ENCODE measurements at places on chromosomes 1 and 21. TPM values are rescaled to one million over a fixed set of nuclear protein-coding genes. Genes with fewer than 3 reads are reported as not detected.

DNA sequence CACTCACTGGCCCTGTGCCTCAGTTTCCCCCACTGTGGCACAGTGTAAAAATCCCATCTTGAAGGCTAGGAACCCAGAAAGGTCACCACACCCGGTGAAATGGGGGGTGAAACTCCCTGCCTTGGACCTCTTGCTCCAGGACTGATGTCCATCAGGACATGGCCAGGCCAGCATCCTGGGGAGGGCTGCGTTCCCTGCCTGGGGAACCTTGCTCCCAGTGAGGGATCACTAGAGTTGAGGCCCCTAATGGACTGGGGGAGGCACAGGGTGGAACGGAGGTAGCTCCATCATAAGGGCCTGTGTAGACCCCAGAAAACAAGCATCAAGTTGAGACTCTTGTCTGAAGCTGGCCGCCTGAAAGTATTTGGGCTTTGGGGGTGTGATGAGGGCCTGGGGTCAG, 10.4 kb upstream of the ZNF670 start:
- DNase-seq: no peak

- DNase-seq: no peak
Measured at GRCh38 chr1:175814885-175815284, 71.5 kb upstream of the TNR start.

DNA sequence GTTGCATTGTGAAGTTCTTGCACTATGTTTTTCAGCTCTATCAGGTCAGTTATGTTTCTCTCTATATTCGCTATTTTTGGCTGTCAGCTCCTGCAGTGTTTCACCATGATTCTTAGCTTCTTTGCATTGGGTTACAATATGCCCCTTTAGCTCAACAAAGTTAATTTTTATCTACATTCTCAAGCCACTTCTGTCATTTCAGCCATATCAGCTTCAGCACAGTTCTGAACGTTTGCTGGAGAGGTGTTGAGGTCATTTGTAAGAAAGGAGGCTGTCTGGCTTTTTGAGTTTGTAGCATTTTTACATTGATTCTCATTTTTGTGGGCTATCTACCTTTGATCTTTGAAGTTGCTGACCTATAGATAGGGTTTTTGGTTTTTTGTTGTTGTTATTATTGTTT, 573.2 kb upstream of the RGS18 start:
- DNase-seq: no peak

The CDK18 gene
- 53.2 TPM for polyA plus RNA-seq

- no peak for DNase-seq
Measured at GRCh38 chr1:161196521-161197451, 2.1 kb downstream of the ADAMTS4 start.

- DNase-seq: no peak
Measured at GRCh38 chr1:109807402-109807801, 43.7 kb upstream of the EPS8L3 start.

GRCh38 chr1:111221633-111222291, 5.8 kb upstream of the CHI3L2 start:
- DNase-seq: no peak

GRCh38 chr1:68307378-68307787, 75.1 kb upstream of the WLS start:
- DNase-seq: no peak

- DNase-seq: no peak
Measured at GRCh38 chr1:12697397-12697796, 18.5 kb upstream of the AADACL3 start.
